ENCODE measurements at places on chromosomes 6 and 20.

DNA sequence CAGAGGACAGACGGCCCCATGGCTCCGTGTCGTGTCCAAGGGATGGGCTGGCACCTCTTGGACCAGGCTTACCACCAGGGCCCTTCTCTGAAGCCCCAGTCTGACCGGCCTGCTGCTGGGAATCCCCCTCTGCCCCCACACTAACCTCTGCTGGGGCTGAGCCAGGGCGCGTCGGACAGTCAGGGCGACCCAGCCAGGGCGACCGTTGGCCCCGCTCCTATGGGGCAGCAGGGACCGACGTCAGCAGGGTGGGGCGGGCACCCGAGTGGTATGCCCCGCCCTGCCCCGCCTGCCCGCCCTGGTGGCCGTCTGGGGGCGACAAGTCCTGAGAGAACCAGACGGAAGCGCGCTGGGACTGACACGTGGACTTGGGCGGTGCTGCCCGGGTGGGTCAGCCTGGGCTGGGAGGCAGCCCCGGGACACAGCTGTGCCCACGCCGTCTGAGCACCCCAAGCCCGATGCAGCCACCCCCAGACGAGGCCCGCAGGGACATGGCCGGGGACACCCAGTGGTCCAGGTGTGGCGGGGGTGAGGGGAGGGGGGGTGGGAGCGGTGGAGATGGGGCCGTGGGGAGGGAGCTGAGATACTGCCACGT lies at the start of gene SLC17A9:
Gene SLC17A9 (plus strand): TSS at position 337 of the 595 bp plus-strand sequence. CDS start 122 bp downstream, at position 459.
- no peak for DNase-seq

DNA sequence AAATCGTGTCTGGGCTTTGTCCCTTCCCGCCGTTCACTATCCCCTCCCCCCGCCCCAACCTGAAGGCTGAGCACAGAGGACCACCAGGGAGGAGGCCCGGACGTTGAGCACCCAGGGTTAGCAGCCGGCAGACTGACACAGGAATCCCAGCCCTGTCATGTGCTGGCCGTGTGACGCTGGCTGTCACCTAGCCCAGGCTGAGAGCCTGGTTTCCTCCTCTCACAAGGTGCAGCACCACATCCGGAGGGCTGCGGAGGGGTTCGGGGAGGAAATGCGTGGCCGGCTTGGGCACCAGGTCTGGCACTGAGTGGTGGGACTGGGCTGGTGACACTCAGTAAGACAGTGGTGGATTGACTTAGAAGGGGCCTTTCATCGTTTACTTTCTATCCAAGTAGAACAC lies 4.6 kb upstream of the LSM14B start:
- DNase-seq = no peak

DNA sequence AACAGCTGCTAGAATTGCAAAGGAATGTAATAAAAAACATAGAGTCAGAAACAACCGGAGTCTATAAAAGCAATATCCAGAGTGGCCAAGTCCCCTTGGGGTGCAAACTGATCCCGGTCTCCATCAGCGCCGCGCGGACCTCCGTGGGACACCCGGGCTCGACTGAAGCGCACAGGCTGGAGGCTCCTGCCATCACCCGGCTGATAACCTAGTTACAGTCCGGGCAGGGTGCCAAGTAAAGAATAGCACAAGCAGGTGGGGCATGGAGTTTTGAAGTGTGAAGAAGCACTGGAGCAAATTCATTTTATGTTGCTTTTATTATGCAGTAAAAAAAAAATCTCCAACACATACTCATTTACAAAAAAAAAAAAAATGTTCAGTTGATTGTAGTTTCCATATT lies 205.1 kb upstream of the GMDS start:
- no peak for DNase-seq

DNA sequence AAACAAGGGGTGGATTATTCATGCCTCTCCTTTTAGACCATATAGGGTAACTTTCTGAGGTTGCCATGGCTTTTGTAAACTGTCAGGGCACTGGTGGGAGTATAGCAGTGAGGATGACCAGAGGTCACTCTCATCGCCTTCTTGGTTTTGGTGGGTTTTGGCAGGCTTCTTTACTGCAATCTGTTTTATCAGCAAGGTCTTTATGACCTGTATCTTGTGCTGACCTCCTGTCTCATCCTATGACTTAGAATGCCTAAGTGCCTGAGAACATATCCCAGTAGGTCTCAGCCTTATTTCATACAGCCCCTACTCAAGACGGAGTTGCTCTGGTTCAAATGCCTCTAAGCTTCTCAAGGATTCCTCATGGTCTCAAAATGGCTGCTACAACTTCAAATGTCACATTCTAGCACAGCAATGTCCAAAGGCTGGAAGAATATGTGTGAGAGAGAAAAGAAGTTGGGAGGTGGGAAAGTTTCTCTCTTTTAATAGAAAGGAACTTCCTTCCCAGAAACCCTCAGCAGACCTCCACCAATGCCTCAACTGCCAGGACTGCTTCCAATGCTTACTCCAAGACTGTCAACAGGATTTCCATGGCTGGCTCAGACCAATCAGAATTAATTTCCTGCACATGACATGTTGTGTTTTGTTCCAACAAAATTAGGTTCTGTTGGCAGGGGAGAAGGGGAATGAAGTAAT lies 46.6 kb upstream of the SLC9A8 start:
- no peak for DNase-seq

DNA sequence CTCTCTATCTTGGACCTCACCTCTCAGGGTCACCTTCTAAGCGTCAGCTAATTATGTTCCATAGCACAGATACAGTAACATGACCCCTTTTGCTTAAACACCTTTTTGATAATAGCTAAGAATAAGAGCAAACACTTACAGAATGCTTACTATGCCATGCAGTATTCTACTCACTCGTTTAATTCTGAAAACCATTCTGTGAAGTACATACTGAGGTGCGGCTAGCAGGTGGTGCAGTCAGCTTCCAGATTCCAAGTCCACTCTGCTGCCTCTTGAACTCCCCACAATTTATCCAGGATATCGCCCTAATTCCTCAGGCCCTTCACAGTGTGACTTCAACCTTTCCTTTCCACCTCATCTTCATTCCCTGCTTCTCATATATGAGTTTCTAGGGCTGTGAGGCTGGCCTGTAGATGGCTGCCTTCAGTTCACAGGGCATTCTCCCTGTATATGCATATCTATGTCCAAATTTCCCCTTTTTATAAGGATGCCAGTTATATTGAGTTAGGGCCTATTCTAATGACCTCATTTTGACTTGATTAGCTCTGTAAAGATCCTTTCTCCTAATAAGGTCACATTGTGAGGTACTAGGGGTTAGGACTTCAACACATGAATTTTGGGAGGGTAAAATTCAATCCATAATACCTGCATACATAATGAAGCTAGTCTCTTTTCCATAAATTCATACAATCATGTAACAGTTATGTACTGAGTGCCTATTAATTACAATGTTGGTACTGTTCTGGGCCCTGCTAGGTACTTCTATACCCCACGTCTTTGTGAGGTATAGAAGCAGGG lies 130.1 kb downstream of the PDSS2 start:
- DNase-seq = no peak

DNA sequence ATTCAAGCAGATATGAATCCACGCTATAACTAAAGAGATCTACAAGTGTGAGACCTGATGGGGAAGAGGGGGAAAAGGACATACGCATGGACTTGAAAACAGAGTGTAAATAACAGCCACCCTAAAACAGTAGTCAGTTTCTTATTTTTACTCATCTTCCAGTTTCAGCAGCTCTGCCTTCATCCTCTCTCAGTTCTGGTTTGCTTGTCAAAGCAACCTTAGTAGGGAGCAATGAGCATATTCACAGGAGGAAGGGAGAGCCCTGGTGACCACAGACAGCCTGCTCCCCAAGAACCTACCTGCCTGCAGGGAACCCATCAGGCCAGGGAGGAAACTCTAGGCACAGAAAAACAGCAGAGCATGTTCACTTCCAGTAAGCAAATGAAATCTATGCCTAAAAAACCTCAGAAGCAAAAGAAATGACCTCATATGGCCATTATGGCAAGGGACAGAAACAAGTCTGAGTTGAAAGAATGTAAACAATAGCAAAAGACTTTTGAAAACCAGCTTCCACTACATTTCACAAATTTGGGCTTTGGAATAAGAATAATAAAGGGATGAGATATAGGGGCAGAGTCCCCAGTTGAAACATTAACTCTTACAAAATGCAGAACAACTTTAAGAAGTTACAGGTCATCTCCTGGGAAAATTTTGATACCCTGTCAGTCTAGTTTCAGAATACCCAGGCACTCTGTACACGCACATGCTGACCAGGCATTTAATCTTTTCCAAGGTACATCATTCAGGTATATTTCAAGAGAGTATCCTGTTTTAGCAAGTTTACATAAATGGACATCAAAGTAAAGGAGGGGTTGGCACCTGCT lies 120.8 kb upstream of the BCLAF1 start:
- DNase-seq = no peak

DNA sequence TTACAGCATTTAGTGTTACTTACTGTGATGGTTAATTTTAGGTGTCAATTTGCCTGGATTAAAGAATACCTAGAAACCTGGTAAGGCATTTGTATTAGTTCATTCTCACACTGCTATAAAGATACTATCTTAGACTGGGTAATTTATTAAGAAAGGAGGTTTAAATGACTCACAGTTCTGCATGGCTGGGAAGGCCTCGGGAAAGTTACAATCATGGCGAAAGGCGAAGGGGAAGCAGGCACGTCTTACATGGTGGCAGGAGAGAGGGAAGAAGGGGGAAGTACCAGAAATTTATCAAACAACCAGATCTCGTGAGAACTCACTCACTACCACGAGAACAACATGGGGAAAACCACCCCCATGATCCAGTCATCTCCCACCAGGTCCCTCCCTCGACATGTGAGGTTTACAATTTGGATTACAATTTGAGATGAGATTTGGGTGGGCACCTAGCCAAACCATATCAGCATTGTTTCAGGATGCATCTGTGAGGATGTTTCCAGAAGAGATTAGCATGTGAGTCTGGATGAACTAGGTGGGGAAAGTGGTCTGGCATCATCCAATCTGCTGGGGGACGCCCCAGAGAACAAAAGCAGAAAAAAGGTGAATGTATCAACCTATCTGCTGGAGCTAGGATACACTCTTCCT lies 76.8 kb downstream of the MKKS start:
- DNase-seq = no peak

- DNase-seq = no peak
Measured at GRCh38 chr6:125346201-125346925, 44.6 kb upstream of the HDDC2 start.

All from LNCaP clone FGC (cell line).